ENCODE measurements at places on chromosomes 7 and 10.

GRCh38 chr10:103382769-103383168 lies 13.5 kb downstream of the ATP5MK start:
- no peak for DNase-seq
- H3K4me1 ChIP-seq, result no peaks in the 10 kb centered on the region
- no peak overlapping the region for H3K27ac ChIP-seq
- H3K4me3 ChIP-seq, result no peak overlapping the region

DNA sequence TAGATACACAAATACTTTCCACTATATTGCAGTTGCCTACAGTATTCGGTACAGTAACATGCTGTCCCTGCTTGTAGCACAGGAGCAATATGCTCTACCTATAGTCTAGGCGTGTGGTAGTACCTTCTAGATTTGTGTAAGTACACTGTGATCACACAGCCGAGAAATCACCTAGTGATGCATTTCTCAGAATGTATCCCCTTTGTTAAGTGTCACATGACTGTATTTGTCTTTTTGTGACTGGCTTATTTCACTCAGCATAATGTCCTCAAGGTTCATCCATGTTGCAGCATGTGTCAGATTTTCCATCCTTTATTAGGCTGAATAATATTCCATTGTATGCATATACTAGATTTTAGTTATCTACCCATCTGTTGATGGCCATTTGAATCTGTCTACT lies 61.9 kb downstream of the BTRC start:
- no peaks in the 10 kb centered on the region for H3K4me1 ChIP-seq
- no peak overlapping the region for H3K4me3 ChIP-seq
- H3K27me3 ChIP-seq, result no peaks in the 10 kb centered on the region
- H3K27ac ChIP-seq, result no peak overlapping the region
- DNase-seq, result no peak

GRCh38 chr7:11847336-11847735 lies 15.3 kb upstream of the THSD7A start:
- no peaks in the 10 kb centered on the region for H3K4me1 ChIP-seq
- H3K27me3 ChIP-seq, result no peaks in the 10 kb centered on the region
- H3K4me3 ChIP-seq, result no peak overlapping the region
- H3K27ac ChIP-seq, result no peak overlapping the region
- no peaks in the 10 kb centered on the region for H3K36me3 ChIP-seq

- peaks cover 22% of the 10 kb centered on the region for H3K4me1 ChIP-seq
- no peaks in the 10 kb centered on the region for H3K36me3 ChIP-seq
- peak; percentile 75 for DNase-seq
- H3K27ac ChIP-seq, result peak overlapping the region; percentile 56
These were observed 351 bp downstream of the CAMK1D start for GRCh38 chr10:12349629-12350166.

DNA sequence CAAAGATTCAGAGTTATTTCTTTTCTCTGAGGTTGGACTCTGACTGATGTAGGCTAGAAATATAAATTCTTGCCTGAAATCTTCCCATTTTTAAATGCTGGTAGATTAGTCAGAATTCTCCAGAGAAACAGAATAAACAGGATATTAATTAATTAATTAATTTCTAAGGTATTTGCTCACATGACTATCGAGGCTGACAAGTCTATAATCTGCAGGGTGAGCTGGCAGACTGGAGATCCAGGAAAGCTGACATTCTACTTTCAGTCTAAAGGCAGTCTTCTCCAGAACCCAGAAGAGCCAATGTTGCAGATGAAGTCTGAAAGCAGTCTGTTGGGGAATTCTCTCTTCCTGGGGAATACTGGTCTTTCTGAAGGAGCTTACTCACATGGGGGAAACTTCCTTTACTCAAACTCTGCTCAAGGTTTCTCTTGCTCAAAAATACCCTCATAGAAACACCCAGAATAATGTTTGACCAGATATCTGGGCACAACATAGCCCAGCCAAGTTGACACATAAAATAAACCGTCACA lies 189.7 kb downstream of the KIF20B start:
- H3K4me1 ChIP-seq, result peaks cover 32% of the 10 kb centered on the region
- no peak for DNase-seq
- no peaks in the 10 kb centered on the region for H3K36me3 ChIP-seq
- H3K4me3 ChIP-seq, result no peak overlapping the region
- H3K27me3 ChIP-seq, result no peaks in the 10 kb centered on the region

DNA sequence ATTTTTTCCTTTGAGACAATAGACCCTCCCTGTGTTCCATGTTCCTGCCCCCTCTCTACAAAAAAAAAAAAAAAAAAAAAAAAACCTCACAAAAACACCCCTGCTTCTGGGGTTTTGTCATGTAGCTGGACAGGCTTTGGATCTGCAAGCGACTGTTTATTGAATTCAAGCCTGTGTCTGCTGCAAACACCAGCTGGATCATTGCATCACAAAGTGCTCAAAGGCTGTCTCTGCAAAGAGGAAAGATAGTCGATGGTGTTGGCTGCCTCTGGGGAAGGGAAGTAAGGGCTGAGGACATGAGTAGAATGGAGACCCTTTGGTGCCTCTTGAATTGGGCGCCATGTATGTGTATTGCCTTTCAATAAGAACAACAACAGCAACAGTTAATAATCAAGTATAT lies 471.2 kb downstream of the PLXNA4 start:
- no peaks in the 10 kb centered on the region for H3K36me3 ChIP-seq
- no peak for DNase-seq
- H3K4me1 ChIP-seq, result no peaks in the 10 kb centered on the region
- no peak overlapping the region for H3K4me3 ChIP-seq
- H3K27ac ChIP-seq, result no peak overlapping the region

GRCh38 chr10:86144301-86144700 lies 222.3 kb downstream of the GRID1 start:
- H3K36me3 ChIP-seq, result no peaks in the 10 kb centered on the region
- no peaks in the 10 kb centered on the region for H3K4me1 ChIP-seq
- H3K4me3 ChIP-seq, result no peak overlapping the region
- H3K27me3 ChIP-seq, result no peaks in the 10 kb centered on the region

DNA sequence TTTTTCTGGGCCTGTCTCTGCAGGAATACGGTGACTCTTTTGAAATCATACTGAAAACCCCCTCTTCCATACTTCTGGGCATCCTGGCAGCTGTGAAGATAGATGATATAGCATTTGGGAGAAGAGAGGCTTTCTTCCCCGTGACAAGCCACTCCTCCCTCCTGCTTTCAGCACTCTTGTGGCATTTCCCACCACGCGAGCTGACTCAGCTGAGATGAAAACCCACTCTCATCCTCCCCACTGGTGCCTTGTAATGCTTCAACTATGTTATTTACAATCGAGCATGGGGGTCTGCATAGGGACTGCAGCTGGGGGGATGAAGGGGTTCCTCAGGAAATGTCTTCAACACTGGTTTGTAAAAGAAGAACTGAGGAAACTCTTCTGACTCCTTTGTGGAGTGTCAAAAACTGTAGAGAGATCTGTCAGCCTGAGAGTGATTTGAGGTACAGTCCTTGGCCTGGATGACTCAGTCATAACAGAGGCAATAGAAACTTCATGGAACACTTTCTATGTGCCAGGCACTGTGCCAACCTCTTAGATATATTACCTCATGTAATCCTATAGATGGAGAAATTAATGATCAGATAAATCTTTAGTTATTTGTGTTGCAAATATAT lies 1.7 kb upstream of the TBATA start:
- DNase-seq, result no peak
- H3K4me1 ChIP-seq, result peaks cover 17% of the 10 kb centered on the region
- H3K4me3 ChIP-seq, result no peak overlapping the region
- no peaks in the 10 kb centered on the region for H3K27me3 ChIP-seq

DNA sequence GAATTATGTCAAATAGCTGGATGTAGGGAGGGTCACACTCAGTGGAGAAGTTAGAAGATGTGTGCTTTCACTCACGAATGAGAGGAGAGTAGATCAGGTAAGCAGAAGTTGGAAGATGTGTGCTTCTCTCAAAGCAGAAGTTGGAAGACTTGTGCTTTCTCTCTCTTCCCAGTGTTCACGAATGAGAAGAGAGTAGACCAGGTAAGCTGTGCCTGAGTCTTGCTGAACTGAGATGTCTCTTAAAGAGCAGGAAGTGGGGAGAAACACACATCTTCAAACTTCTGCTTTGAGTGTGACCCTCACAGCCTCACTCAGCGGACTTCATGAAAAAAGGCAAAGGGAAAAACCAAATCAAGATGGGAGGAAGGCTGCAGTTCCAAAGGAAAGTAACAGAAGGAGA lies 7.0 kb upstream of the TMEM243 start:
- no peak for DNase-seq
- H3K4me1 ChIP-seq, result no peaks in the 10 kb centered on the region
- no peak overlapping the region for H3K4me3 ChIP-seq

- no peak overlapping the region for H3K27ac ChIP-seq
- DNase-seq, result no peak
- no peak overlapping the region for H3K4me3 ChIP-seq
- H3K36me3 ChIP-seq, result no peaks in the 10 kb centered on the region
- no peaks in the 10 kb centered on the region for H3K4me1 ChIP-seq
These were observed 40.9 kb downstream of the ADRA2A start for GRCh38 chr10:111117528-111118277.

DNA sequence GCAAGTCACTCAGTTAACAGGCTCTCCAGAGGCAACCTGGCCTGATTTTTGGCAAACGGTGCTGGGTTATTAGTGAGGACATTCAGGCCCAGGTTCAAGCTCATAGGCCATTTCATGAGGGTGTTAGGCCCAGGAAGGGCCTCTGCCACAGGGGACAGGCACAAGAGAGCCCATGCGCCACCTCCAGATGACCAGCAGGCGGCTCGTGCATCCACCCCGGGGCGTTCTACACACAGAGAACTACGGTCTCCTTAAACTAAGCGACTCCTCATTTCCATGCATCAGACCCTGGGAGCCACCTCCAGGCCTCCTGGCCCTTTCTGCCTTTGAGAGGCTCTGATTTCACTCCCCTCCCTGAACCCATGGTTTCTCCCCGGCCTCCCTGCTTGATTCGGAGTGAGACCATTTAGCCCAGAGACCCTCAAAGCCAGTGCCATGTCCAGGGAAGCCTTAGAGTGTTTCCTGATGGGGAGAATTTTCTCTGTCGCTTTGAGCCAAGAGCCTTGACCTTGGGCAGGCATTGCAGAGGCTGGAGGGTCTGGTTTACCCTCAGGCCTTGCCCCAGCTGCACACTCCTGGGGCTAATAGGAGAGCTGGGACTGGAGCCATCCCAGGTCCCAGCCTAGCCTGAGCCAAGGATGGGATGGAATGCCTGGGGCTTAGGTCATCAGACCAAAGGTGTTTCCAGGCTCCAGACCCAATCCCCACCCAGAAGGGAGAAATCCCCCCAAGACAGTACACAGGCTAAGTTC lies 188.0 kb downstream of the GRID1 start:
- no peak overlapping the region for H3K27ac ChIP-seq
- no peaks in the 10 kb centered on the region for H3K4me1 ChIP-seq
- H3K27me3 ChIP-seq, result no peaks in the 10 kb centered on the region
- H3K4me3 ChIP-seq, result no peak overlapping the region
- DNase-seq, result no peak
- no peaks in the 10 kb centered on the region for H3K36me3 ChIP-seq

All from CD14-positive monocyte (primary cell).